ENCODE measurements at places on chromosomes 16 and 17. TPM values are rescaled to one million over a fixed set of nuclear protein-coding genes. Genes with fewer than 3 reads are reported as not detected.

- H3K4me1 ChIP-seq: peaks cover 36% of the 10 kb centered on the region
- peak; percentile 77 for DNase-seq
- H3K4me3 ChIP-seq: no peak overlapping the region
- H3K27me3 ChIP-seq: no peaks in the 10 kb centered on the region
- H3K36me3 ChIP-seq: no peaks in the 10 kb centered on the region
- no peak overlapping the region for H3K27ac ChIP-seq
These were observed 46.3 kb downstream of the SNX11 start for GRCh38 chr17:48153691-48154358.

GRCh38 chr17:44941712-44942331, 5.8 kb downstream of the KIF18B start:
- DNase-seq: no peak
- H3K4me3 ChIP-seq: no peak overlapping the region
- H3K27me3 ChIP-seq: no peaks in the 10 kb centered on the region
- H3K4me1 ChIP-seq: no peaks in the 10 kb centered on the region
- peaks cover 24% of the 10 kb centered on the region for H3K36me3 ChIP-seq

DNA sequence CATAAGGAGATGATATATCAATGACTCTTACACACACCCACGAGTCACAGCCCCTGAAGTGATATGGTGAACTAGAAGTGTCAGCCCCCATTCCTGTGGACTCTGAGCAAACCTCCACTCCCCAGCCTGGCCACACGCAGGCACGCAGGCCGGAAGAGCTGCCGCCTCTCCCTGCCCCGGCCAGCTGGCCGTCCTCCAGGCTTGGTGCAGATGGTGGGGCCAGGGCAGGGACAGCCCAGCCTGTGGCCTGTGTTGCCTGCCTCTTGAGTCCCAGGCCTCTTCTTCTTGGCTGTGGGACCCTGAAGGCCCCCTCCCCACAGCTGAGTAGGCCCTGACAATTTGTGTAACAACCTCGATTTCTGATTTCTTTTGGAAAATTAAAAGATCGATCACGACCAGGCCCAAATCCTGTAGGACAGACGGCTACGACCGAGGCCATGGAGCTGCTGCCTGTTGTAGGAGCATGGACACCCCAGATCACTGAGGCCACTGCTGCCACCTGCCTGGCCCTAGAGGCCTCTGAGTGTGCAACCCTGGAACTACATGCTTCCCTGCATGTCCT, 10.0 kb upstream of the MPRIP start:
- DNase-seq: no peak
- H3K4me3 ChIP-seq: no peak overlapping the region
- H3K27me3 ChIP-seq: no peaks in the 10 kb centered on the region

The TP53 gene
- 34.8 TPM for total RNA-seq

DNA sequence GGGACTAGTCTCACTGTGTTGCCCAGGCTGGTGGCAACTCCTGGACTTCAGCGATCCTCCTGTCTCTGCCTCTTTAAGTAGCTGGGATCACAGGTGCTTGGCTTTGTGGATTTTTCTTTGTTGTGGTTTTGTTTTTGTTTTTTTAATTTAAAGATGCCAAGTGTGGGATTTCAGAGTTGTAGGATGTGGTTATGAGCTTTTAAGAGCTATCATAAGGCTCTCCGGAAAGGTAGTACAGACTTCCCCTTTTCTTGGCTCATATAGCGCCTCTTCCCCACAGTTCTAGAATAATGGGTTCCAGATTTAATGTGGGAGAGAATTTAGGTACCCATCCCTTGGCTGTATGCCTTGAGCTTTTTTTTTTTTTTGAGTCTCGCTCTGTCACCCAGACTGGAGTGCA, 17.1 kb downstream of the AKAP1 start:
- H3K36me3 ChIP-seq: no peaks in the 10 kb centered on the region
- peaks cover 5% of the 10 kb centered on the region for H3K4me1 ChIP-seq
- no peak overlapping the region for H3K4me3 ChIP-seq
- no peak overlapping the region for H3K27ac ChIP-seq
- no peaks in the 10 kb centered on the region for H3K27me3 ChIP-seq

The SLC16A11 gene
- 0.47 TPM for total RNA-seq

DNA sequence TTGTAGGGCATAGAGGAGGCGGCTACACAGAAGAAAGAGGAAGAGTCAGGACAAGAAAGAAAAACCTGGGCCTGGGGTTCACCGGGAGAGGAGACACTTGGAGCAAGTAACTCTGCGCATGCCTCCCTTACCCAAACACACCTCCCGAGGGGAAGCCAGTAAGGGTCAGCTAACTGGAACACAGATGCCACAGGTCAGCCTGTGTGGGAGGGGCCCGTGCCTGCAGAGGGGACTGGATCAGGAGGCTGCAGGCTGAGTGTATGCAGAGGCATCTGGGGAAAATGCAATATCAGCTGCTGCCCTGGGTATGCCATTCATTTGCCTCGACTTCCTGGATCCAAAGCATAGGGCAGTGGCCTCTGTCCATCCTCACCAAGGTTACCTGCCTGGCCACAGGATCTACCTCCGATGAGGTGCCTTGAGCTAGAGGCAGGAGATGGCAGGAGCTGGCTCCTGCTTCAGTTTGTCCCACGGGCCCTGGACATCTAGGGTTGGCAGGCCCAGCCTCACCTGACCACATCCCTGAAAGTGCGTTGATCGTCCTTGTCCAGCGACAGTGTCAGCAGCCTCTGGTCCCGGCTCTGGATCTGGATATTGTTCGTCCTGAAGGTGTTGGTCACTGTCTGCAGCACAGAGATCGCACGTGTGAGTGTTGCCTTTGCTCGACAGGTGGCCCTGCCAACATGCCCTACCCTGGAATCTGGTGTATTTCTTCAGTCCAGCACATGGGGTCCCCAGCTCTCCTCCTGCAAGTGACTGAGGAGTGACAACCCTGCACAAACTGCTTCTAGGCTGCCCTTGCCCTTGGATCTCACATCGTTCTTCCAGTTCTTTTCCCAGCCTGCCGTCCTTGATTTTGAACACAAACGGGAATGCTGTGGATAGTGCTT, 4.6 kb upstream of the MFSD6L start:
- no peaks in the 10 kb centered on the region for H3K4me1 ChIP-seq
- H3K27me3 ChIP-seq: peaks cover 3% of the 10 kb centered on the region
- no peaks in the 10 kb centered on the region for H3K36me3 ChIP-seq
- H3K27ac ChIP-seq: no peak overlapping the region
- DNase-seq: peak; percentile 26

DNA sequence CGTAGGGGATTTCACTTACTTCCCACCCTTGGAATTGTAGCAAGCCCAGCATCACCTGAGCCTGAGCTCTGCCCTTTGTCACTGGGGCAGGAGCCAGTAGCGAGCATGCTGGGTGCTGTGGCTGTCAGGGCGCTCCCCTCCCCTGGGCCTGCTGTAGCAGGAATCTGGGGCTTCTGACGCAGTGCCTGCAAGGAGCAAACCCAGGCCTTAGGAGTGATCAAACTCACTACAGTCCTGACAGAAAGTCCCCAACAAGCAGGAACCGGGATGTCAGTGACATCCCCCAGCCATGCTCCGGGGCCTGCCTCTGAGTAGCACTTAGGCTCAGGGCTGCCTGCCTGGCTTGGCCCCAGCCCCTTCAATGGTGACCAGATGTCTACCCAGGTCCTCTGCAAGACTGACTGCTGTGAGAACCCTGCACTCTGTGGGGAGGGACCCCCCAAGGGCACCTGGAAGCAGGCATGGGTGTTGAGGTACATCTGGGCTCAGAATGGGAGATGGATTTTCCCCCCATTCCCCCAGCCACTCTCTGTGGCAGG, 23.5 kb downstream of the PLD6 start:
- H3K27ac ChIP-seq: no peak overlapping the region
- no peaks in the 10 kb centered on the region for H3K4me1 ChIP-seq
- no peaks in the 10 kb centered on the region for H3K27me3 ChIP-seq
- H3K36me3 ChIP-seq: peaks cover 62% of the 10 kb centered on the region
- H3K4me3 ChIP-seq: no peak overlapping the region

The CTRL gene
- 2.9 TPM for total RNA-seq

DNA sequence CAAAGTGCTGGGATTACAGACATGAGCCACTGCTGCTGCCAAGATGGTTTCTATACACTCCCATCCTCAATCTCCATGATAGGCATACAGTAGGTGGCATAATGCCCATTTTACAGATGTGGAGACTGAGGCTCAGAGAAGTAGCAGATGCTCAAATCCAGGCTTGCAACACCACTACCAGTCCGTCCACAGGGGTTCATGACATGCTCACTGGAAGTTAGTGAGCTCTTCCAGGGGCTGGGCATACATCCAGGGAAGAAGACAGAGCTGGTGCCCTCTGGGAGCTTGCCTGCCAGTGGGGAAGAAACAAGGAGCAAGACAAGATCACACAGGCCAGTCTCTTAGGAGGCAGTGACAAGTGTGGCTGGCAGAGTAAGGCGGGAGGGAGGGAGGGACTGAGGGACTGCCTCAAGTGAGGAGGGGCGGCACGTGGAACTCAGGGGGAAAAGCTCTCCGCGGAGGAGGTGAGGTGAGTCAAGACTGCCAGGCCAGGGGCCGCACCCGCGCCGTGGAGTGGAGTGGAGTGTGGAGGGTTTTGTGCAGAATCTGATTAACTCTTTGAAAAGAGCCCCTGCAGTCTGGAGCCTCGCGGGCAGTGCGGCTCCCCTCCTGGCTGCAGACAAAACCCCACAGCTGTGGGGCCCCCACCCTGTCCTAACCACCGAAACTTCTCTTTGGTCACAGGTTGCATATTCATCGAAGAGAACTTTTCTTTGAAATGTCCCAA, 27.9 kb downstream of the SREBF1 start:
- DNase-seq: peak; percentile 55
- H3K36me3 ChIP-seq: peaks cover 57% of the 10 kb centered on the region

DNA sequence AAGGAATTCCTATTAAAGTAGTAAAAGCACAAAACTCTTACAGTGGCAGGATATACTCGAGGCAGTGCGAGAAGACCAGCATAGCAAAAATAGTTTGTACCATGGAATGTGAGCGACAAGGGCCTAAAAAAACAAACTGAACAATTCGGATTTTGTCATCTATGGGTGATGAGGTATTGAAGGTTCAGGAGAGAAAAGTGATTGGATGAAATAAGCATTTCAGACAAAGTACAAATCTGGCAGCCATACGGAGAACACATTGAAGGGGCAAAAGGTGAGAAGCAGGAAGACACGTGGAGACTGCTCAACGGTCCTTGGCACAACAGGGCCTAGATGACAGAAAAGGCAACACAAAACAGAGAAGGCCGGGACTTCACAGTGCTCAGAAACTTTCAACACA, 22.5 kb downstream of the MYH10 start:
- peaks cover 23% of the 10 kb centered on the region for H3K4me1 ChIP-seq
- no peaks in the 10 kb centered on the region for H3K27me3 ChIP-seq
